Hippocampal formation (tissue), 2 donors: ENCODE measurements at places on chromosomes 2 and 18.
A peak's percentile ranks its signal among the peaks of the same experiment; 100 is the strongest.

GRCh38 chr2:72917138-72917876 lies at the start of gene EMX1:
Gene EMX1, plus strand, starts transcription at chr2:72917519. Its CDS starts 334 bp downstream, at chr2:72917853.
- DNase-seq: no peak

DNA sequence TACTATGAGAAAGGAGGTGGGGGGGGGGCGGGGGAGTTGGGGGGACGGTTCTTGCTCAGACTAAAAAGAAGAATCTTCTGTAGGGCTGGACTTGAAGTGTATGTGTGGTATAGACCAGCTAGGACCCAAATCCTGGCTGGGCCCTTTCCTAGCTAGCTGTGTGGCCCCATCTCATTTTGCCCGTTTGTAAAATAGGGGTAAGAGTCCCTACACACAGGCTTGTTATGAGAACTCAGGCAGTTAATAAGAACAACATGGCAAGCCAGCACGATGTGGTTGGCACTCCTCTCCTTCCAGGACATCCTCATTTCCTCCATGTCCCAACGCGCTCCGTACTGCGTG lies 1.1 kb downstream of the EVA1A start:
- DNase-seq: no peak

DNA sequence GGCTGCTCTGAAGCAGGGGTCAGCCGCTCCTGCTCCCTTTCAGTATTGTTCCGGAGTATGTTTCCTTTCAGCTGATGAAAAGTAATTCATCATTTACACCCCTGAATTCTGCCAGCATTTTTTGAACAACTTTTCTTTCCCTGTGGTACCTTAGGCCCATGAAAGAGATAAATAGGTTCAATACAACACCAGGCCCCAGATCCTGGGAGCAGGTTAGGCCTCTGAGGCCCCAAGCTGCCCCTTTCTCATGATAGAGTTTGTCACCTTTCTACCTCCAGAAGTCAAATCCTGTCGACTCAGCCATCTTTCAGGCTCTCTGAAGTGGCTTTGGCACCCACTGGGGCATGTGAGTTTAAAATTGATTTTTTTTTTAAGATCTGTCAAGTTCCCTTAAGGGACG lies 1415.1 kb upstream of the ZEB2 start:
- DNase-seq: no peak

- DNase-seq: peak; percentile 50
Observed at GRCh38 chr2:111897924-111898702, at the start of gene MERTK. Gene MERTK, plus strand, starts transcription at chr2:111898607. Its CDS starts 129 bp downstream, at chr2:111898736.

DNA sequence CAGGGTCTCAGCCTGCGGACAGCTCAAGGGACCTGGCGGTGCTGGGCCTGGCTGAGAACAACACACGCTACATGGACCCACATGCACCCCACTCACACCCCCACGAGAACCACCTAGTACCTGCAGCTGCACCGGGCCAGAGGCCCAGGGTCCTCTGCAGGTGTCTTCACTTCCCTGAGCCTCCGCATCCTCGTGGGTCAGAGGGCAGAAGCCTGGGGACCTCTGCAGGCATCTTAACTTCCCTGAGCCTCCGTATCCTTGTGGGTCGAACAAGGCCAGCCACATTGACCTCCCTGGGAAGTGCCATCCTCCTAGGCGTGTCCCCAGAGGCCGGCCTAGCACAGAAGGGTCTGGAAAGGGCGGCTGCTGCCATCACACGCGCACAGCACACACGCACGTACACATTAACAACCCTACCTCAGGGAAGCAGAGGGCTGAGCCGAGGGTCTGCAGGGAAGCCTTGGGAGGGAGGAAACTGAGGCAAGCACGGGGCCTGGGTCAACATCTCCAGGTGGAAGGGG lies 62.5 kb upstream of the HPCAL1 start:
- no peak for DNase-seq

DNA sequence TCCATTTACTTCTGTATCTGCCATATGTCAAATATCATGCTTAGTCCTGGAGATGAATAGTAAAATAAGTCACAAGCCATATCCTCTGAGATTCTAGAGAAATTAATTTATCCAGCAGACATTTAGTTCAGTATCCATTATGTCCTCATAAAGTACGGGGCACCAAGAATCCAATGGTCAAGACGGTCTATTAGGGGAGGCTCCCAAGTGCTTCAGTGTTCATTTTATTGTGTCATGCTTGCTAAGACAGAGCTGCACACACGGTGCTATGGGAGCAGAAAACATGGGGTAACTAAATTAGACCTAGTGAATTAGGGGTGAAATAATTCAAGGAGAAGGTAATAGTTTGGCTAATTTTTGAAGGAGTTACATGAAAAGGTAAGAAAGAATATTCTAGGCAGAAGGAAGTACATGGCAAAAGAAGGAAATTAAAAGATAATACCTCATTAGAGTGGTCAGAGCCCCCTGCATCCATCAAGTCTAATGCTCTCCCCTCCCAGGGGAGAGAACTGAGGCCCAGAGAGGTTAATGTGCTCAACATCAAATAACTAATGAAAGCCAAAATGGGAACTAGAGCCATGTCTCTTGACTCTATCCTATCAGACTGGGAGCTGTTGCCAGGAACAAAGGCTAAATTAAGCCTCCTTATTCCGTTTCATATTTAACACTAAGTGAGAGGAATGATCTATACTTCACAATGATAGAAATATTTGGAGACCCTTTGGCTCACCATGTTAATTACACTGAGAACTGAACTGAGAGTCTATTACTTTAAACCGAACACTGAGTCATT lies 358.7 kb downstream of the LRRTM1 start:
- no peak for DNase-seq

DNA sequence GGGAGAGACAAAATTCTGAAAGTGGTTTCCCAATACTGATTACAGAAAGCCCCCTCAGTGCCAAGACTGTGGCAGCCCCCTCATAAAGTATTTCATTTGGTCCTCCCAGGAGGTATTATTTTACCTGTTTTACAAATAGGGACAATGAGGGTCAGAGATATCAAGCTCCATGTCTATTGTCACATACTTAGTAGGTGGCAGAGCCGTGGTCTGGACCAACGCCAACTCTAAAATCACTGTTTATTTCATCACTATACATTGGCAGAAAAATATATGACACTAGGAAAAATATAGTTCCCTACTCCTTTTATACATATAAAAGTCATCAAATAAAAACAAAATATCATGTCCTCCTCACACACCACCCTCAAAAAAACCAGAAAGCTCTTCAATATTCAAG lies 68.6 kb downstream of the DHRS9 start:
- no peak for DNase-seq

GRCh38 chr2:188786368-188786841 lies 187.8 kb upstream of the COL3A1 start:
- DNase-seq: no peak

DNA sequence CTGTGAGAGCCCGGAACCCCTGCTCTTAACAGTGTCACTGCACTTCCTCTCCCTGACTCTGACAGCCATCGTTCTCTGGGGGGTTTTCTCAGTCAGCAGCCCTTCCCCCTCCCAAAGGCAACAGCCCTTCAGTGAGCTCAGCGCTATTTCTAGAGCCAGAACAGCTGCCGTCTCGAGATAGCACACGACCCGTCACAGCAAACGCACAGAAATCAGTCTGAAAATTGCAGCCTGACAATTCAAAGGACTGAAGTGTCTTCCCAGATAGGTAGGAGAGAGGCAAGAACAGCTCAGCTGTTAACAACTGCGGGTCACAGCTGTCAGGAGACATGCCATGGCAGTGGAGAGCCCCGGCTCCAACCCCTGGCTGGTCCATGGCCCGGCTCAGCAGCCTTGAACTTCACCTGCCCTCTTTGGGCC lies 45.4 kb downstream of the ST8SIA5 start:
- no peak for DNase-seq

- DNase-seq: no peak
Observed at GRCh38 chr2:172734711-172735581, 699 bp upstream of the RAPGEF4 start.

GRCh38 chr2:13093416-13093991 lies 376.8 kb downstream of the TRIB2 start:
- no peak for DNase-seq

GRCh38 chr2:228329282-228329681 lies 147.8 kb upstream of the SPHKAP start:
- peak; percentile 24 for DNase-seq

DNA sequence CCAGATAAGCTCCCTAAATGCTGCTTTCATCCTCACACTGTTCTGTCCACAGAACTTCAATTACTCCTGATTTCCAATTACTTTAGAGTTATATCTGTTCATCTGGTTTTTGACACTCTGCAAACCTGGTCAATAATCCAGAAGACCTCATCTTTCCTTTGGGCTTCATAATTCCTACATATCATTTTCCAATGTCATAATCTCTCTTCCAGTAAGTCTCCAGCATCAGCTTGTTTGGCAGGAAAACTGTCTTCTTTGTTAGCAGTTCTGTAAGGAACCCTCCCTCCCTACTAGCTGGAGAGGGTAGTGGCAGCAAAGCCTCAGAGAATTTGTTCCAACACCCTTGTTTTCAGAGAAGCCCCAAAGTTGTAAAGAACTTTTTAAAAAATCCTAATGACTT lies 11.9 kb upstream of the SLC14A1 start:
- no peak for DNase-seq

GRCh38 chr2:224716921-224717320 lies 756 bp upstream of the CCDC195 start:
- DNase-seq: no peak

DNA sequence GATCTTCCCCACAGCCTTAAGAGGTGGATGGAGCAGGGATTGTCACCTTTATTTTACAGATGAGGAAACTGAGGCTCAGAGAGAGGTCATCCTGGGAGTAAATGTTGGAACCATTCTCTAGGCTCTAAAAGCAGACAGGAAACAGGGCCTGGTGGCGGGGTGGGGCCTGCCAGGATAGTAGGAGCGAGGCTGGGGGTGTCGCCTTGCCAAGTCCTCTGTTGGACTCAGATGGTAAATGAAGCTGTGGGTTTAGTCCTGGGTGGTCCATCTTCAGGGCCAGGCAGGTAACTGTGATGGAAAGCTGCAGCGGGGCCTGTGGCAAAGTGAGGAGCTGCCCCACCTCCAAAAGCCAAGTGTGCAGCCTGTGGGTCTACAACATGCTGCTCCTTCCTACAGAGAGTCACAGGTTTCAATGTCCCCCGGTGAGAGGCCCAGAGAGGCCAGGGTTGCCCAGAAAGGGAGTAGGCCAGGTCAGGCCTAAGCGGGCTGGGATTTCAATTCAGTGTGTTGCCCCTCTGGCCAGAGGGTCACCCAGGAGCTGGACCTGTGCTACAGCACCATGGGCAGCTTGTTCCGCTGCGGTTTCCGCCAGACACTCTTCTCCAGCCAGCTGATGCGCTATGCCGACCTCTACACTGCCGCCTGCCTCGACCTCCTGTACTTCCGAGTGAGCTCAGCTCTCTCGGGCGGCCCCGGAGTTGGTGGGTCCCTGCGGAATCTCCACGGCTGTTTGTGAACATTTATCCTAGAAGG lies 6.6 kb downstream of the NT5DC4 start:
- no peak for DNase-seq

GRCh38 chr2:458425-458815 lies 170.5 kb upstream of the ALKAL2 start:
- no peak for DNase-seq

GRCh38 chr2:32403782-32404181 lies 47.0 kb downstream of the BIRC6 start:
- no peak for DNase-seq

- DNase-seq: no peak
Observed at GRCh38 chr2:188784269-188784762, 189.9 kb upstream of the COL3A1 start.

- DNase-seq: no peak
Observed at GRCh38 chr2:105136394-105136793, 98.5 kb downstream of the MRPS9 start.

- no peak for DNase-seq
Observed at GRCh38 chr18:9655232-9655767, 40.9 kb upstream of the PPP4R1 start.

DNA sequence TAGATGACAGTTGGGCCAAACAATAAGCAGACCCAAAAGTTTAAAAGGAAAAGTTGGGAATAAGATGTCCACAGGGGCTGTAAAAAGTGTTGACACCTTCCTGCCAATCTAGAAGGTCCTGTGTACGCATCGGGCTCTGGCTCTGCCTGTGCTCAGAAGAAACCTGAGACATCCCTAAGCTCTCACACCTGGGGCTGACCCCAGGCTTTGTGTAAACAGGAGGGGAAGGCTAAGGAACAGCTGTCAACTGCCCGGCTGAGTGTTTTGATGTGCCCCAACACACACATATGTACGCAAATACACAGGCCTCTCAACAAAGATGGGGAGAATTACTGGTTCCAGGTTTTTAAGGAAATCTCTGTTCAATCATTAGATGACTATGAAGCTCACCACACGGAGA lies 59.5 kb downstream of the TMEM131 start:
- no peak for DNase-seq

DNA sequence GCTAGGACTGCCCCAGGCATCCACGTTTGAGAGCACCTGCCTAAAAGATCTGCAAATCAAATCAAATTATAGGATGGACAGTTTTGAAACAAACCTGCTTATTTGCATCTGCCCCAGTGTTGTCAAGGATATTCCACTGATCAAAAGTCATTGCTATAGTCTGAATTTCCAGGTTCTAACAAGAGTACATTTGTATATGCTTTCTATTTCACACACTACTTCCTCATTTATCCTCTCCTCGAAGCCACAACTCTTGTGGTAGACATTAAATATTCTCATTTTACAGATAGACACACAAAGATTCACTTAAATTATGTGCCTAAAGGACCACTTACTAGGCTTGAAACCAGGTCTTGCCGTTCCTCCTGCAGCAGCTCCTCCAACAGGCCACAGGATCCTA lies 11.9 kb upstream of the TET3 start:
- no peak for DNase-seq

GRCh38 chr2:152499331-152499816 lies 164.4 kb downstream of the FMNL2 start:
- DNase-seq: no peak

- DNase-seq: no peak
Observed at GRCh38 chr18:78150590-78150989, 829.0 kb upstream of the SALL3 start.

- no peak for DNase-seq
Observed at GRCh38 chr2:61125123-61125710, 36.8 kb upstream of the C2orf74 start.

- DNase-seq: no peak
Observed at GRCh38 chr2:200467806-200468681, 41.8 kb downstream of the KCTD18 start.

DNA sequence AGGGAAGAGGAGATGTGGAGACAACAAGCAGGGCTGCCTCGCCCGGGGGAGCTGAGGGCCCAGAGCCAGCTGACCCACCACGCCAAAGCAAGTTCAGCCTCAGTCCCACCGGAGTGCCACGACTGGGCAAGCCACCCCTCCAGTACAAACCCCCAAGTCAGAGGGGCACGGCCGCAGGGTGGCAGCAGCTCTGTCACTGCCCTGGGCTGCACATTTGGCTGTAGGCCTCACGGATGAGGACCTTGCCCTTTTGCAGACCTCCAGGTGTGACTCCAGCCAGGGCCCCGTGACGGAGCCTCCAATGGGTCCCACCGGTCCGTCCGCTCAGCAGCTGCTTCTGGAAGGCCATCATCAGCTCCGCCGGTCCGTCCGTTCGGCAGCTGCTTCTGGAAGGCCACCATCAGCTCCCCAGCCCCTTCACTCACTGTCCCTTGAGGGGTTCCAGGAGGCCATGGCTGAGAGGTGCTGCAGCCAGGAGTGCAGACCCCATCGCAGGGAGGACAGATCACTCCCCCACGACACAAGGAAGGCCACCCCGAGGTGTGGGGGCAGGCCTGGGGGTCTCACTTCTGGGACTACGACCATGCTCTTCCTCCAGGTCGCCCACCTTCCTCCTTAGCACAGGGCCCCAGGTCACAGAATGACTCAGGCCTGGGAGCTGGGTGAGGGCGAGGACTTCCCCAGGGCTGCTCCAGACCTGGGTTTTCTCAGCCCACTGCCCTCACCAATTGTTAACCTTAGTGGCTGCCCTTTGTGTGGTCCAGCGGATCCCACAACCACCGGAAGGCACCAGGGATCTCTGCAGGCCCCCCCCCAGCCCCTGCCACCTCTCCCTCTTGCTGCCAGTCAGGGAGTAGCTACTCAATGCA lies 24.6 kb upstream of the STK25 start:
- no peak for DNase-seq
